Fibroblast of skin of abdomen (primary cell): ENCODE measurements at places on chromosomes 7 and 10.
A peak's percentile ranks its signal among the peaks of the same experiment; 100 is the strongest.

DNA sequence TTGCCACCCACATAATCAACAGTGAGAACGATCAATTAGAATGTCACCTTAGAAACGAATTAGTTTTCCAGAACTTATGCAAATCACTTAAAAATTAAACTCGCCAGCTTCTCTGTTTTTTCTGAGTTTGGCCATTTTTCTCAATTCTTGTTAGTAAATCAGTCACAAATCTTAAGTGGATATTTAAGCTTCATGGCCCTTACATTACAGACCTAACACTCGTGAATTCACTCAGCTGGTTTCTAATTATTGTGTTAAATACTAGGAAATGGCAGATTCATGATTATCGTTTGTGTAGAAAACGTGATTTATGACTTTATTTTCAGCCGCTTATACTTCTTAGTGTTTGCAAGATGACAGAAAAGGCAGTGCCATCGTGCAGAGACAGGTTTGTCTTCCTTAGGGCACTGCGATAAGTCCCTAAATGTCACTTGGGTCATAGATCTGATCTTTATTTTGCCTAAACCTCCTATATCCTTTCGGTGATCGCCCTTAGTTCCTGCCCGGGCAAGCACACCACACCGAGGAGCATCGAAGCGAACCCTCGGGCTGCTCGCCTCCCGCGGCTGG, 587 bp upstream of the CELF2 start:
- no peak for DNase-seq

DNA sequence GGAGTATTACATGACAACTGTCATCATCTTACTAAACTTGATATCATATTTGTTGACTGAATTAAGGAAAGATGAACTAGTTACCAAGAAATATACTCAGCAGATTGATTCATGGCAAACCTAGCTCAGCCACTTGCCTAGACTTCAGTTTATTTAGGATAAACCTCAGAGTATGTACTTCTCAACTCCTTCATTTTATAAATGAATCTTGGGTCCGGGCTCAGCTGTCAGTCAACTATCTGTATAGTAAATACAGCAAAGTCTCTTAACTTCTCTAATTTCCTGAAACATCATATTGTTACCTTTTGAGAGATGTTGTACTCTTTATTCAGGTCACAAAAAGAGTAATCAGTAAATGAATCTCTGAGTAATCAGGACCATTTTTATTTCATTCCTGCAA, 211.0 kb upstream of the KLF14 start:
- DNase-seq = no peak

DNA sequence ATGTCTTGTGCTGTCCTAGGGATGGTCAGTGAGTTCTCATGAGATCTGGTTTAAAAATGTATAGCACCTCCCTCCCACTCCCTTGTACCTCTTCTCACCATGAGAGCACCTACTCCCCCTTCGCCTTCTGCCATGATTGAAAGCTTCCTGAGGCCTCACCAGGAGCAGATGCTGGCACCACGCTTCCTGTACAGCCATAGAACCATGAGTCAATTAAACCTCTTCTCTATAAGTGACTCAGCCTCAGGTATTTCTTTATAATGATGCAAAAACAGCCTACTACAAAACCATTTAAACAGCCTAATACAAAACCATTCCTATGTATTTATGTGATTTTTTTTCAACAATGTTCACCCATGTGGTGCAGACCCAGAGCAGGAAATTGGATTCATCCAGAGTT, 32.0 kb downstream of the KDM7A start:
- DNase-seq = no peak

- no peak for DNase-seq
Observed at GRCh38 chr10:114327537-114328440, 76.5 kb downstream of the AFAP1L2 start.

DNA sequence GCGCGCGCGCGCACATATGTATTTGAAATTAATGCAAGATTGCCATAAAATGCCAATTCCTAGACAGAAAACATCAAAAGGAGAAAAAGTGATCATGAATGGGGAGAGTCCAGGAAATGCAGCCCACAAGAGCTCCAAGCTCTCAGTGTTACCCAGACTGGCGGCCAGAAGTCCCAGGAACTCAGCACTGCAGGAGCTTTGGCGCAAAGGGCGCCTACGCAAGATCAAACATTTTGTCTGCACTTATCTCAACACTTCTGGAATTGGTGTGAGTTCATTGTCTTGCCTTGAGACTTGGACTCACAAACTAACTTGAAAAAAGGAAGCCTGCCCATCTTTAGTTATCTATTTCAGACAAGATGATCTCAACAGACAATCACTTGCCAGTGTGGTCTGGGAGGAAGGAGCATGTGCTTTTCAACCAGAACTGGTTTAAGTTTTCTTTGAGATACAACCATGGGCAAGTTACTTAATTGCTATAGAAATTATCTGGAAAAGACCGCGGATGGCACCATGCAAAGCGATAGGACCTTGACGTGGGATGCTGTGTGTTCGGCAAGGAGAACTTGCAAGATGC, 77.2 kb downstream of the KIAA1549 start:
- DNase-seq = no peak

GRCh38 chr7:22240904-22241571, 115.9 kb downstream of the RAPGEF5 start:
- no peak for DNase-seq

- DNase-seq = no peak
Observed at GRCh38 chr7:133517766-133518165, 264.9 kb downstream of the EXOC4 start.

GRCh38 chr7:107917763-107918651, 27.0 kb downstream of the DLD start:
- DNase-seq = no peak

- no peak for DNase-seq
Observed at GRCh38 chr7:28700096-28700495, 258.0 kb downstream of the TRIL start.

GRCh38 chr10:132788180-132788830, 2.4 kb upstream of the NKX6-2 start:
- DNase-seq = no peak

GRCh38 chr7:134510646-134511045, 16.7 kb upstream of the AKR1B10 start:
- DNase-seq = no peak

GRCh38 chr10:88982366-88982765, 8.2 kb upstream of the FAS start:
- peak; percentile 20 for DNase-seq

GRCh38 chr10:131068760-131069159, 242.8 kb downstream of the TCERG1L start:
- DNase-seq = no peak

DNA sequence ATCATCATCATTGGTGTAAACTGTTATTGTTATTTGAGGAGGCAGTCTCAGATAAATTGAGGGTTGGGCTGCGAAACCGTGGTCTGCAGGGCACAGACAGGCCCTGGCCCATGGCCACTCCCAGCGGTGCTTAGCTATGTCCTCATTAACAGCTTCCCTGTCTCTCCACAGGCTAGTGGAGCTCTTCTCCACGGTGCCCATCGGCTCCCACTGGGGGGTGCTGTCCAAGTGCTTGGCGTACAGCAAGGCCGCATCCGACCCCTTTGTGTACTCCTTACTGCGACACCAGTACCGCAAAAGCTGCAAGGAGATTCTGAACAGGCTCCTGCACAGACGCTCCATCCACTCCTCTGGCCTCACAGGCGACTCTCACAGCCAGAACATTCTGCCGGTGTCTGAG, 21.6 kb downstream of the GPR26 start:
- no peak for DNase-seq

DNA sequence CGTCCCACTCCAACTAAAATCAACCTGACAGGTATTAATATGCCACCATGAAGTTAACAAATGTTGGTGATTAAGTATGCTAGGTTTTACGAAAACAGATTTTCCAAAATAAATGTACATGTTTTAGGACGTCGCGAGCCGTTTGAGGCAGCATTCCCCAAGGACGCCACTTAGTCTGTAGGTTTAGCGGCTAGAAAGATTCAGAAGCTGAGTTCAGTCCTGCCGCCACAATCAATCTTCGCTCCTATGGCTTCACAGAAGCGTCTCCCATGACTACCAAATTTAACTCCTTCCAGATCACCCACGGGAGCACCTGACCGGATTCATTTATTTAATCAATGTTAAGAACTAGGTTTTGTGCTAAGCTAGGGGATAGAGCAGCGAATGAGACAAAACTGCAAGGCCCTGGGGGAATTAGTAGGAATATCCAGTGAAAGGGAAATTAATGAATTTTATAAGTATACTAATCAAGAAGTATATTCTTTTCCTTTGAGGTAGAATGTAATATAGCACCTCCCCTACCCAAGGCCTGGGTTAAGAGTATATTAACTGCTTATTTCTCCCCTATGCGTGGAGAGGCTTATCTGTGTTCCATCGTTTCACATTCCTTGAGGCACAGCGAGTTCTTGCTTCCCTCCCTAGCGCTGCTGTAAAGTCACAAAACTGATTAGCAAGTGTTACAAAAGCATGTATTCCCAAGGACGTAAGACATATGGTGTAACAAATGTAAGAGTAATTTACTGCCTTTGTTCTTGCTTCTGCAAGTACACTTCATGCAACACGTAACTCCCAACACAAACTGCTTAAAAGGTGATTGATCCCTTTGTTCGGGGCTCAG, 994 bp upstream of the CYP51A1 start:
- peak; percentile 25 for DNase-seq

DNA sequence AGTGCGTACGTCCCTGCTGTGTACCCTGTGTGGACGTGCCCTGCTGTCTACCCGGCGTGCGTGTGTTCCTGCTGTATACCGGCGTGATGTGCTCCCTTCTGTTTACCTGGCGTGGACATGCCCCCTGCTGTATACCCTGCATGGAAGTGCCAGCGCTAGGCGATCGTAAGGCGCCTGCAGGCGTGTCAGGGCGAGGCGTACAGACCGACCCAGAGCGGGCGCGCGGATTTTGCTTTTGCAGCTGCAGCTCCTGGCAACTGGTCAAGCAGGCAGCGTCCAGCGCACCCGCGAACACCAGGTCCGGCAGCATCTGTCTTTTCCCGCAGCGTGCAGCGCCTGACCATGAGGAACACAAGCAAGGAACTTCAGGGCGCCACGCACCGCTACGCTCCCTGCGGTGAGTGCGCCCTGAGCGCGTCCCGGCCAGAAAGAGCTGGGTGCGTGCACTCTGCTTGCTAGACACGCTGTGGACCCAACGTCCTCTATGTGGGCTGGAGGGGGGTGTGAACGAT, 680 bp downstream of the C7orf57 start:
- peak; percentile 1 for DNase-seq

DNA sequence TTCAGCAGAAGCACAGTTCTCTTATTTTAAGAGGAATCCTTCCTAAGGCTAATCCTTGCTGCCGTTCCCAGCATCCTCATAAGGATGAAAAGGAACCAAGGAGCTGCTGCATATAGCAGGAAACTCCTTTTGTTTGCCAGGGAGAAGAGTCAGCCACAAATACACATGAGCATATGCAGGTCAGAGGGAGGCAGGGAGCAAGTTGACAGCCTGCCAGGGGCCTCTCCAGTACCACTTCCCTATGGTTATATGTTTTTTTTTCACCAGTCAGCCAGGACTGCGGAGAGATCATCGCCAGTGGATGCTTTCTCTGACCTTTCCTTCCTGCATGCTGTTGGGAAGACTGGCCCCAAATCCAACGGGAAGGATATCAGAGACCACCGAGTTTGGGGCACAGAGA, 39.8 kb downstream of the SLC35B4 start:
- DNase-seq = no peak

GRCh38 chr7:55557666-55558188, 14.6 kb downstream of the VOPP1 start:
- DNase-seq = no peak

GRCh38 chr7:115066634-115067033, 144.7 kb downstream of the MDFIC start:
- DNase-seq = no peak

GRCh38 chr7:51129527-51130472, 186.8 kb downstream of the COBL start:
- no peak for DNase-seq

DNA sequence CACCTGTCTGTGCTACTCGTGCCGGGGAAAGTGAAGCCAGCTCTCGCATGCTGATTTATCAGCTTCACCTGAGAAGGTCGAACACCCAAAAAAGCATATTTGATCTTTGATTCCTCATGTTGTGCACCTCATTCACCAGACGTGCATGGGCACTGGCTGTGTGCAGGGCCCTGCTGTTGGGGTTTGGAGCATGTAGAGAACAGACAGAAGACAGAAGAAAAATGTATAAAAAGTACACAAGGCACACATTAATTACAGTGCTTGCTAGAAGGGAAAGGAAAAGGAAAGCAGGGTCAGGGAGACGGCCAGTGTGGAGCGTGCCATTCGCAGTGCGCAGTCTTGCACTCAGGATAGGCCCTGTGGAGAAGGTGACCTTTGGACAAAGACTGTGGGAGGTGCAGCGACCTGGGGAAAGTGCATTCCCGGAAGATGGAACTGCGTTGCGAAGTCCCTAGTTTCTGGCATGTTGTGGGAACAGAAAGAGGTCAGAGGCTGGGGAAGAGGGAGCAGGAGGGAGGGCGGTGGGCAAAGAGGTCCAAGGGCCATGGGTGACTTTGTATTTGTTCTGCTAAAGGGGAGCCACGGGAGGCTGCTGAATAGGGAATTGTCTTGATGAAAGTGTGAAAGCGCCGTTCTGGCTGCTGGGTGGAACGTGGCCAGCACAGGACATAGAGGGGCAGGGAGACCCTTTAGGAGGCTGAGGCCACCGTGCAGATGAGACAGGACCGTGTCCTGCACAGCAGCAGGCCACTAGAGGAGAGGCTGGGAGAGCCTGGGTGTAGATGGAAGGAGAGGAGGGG, 232.8 kb downstream of the GLRX3 start:
- no peak for DNase-seq

DNA sequence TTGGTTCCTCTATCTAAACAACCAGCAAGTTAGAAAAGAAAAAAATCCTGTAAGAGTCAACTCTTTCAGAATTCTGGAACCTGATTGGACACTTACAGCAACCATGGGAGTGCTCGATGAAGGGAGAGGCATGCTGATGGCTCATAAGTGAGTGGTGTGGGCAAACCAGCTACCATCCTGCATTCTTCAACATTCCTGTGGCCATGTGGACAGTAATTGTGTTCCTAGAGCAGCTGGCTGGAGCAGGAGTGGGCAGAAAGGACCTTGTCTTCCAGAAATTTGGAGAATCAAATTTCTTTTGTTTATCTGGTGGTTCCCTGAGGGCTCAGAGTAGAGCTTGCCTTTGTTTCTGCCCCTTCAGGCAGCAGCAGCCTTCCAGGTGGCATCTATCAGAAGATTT, 22.5 kb upstream of the MYL7 start:
- DNase-seq = peak; percentile 84

- DNase-seq = no peak
Observed at GRCh38 chr7:92880212-92881090, 44.1 kb upstream of the CDK6 start.
